ENCODE measurements at places on chromosomes 12 and 14. TPM values are rescaled to one million over a fixed set of nuclear protein-coding genes. Genes with fewer than 3 reads are reported as not detected.

- peaks cover 1% of the 10 kb centered on the region for H3K27me3 ChIP-seq
- peak; percentile 1 for DNase-seq
- no peak overlapping the region for H3K27ac ChIP-seq
- no peaks in the 10 kb centered on the region for H3K4me1 ChIP-seq
Measured at GRCh38 chr12:29710104-29710503, 73.6 kb downstream of the TMTC1 start.

DNA sequence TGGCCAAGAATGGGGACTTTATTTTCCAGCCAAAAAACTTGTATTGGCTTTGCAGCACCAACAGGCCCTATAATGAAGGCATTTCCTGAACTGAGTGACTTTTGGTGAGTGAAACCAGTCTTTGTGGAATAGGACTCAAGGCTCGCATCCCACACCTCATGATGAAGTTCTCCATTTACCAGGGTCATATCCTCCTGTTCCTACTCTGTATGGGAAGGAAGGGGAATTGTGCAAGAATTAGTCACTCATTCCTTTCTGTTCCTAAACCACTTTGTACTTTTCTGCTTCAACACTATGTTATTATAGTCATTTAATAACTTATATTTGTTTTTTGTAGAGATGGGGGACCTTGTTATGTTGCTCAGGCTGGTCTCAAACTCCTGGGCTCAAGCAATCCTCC is 2.3 kb upstream of the SPATS2 start:
- H3K27ac ChIP-seq, result no peak overlapping the region
- peaks cover 24% of the 10 kb centered on the region for H3K4me1 ChIP-seq
- no peak for DNase-seq
- H3K36me3 ChIP-seq, result no peaks in the 10 kb centered on the region

DNA sequence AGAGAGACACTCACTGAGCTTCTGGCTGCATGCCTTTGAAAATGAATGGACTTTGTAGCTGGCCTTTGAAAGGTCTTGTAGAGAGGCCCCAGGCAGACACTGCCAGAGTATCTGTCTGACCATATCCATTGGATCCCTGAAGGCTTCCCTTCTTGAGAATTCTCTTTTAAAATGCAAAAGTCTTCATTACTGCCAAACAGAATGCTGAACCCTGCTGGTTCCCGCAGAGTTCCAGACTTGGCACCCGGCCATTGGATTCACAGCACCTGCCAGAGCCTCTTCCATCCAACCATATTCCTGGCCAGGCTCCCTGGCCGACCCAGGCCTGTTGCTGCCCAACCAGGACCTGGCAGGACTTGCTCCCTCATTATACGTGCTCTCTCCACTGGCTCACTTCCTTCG is 182.5 kb downstream of the GXYLT1 start:
- no peak overlapping the region for H3K27ac ChIP-seq
- DNase-seq, result no peak
- H3K4me3 ChIP-seq, result no peak overlapping the region
- no peaks in the 10 kb centered on the region for H3K4me1 ChIP-seq

- H3K4me3 ChIP-seq, result peak overlapping the region; percentile 84
- no peak for DNase-seq
- peaks cover 2% of the 10 kb centered on the region for H3K27me3 ChIP-seq
- peaks cover 29% of the 10 kb centered on the region for H3K4me1 ChIP-seq
- peaks cover 12% of the 10 kb centered on the region for H3K36me3 ChIP-seq
- H3K27ac ChIP-seq, result peak overlapping the region; percentile 79
Measured at GRCh38 chr14:69153873-69154270, 953 bp upstream of the DCAF5 start.

- no peaks in the 10 kb centered on the region for H3K36me3 ChIP-seq
- no peaks in the 10 kb centered on the region for H3K4me1 ChIP-seq
- H3K27me3 ChIP-seq, result no peaks in the 10 kb centered on the region
- DNase-seq, result no peak
- no peak overlapping the region for H3K4me3 ChIP-seq
Measured at GRCh38 chr14:28966416-28967233, 200.0 kb downstream of the FOXG1 start.

DNA sequence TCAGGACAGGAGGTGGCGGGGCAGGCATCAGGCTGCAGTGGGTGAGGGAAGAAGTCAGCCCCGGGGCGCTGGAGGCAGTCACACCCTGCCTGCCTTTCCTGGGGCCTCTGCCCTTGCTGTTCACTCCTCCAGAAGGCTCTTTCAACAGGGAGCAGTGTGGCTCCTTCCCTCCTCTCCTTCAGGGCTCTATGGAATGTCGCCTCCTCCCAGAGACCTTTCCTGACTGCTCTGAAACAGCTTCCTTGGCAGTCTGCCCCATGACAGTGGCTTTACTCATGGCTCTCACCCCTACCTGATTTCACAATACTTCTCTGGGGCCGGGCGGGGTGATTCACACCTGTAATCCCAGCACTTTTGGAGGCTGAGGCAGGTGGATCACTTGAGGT is 7.1 kb downstream of the RHOF start:
- no peaks in the 10 kb centered on the region for H3K27me3 ChIP-seq
- peak; percentile 66 for DNase-seq

DNA sequence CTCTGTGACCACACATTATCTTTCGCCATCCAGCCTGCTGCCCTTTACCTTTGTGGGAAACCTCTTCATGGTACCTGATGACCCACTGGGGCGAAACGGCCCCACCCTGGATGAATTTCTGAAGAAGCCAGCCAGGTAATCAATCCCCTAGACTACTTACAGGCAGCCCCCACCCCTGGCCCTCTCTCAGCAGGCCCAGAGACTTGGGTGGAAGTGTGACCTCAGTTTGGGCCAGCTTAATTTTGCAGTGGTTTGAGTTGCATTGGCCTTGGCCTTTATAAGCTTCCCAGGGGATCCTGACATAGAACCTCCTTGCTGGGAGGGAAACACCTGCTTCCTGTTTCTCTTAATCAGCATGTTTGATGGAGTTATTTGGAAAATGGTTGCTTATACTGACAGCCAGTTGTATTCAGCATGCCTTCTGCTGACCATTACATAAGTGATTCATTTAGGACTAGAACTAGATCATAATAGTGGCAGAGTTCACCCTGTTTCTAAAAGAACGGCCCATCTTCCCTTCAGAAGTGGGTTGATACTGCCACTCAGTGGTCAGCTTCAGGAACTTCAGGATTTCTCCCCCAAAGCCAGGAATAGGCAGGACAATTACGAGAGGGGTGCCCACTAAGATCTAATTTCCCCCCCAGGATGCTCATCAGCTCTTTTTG is 6.1 kb downstream of the SDR39U1 start:
- H3K36me3 ChIP-seq, result peaks cover 57% of the 10 kb centered on the region
- peak overlapping the region; percentile 81 for H3K27ac ChIP-seq
- no peak overlapping the region for H3K4me3 ChIP-seq
- DNase-seq, result peak; percentile 56
- H3K4me1 ChIP-seq, result peaks cover 55% of the 10 kb centered on the region

- H3K36me3 ChIP-seq, result peaks cover 48% of the 10 kb centered on the region
- peaks cover 42% of the 10 kb centered on the region for H3K4me1 ChIP-seq
- no peaks in the 10 kb centered on the region for H3K27me3 ChIP-seq
- DNase-seq, result no peak
- H3K4me3 ChIP-seq, result no peak overlapping the region
Measured at GRCh38 chr14:92009604-92010003, 30.3 kb downstream of the TRIP11 start.

- no peak overlapping the region for H3K27ac ChIP-seq
- H3K36me3 ChIP-seq, result no peaks in the 10 kb centered on the region
- H3K27me3 ChIP-seq, result no peaks in the 10 kb centered on the region
- no peak overlapping the region for H3K4me3 ChIP-seq
Measured at GRCh38 chr12:88377973-88378372, 202.3 kb downstream of the KITLG start.

DNA sequence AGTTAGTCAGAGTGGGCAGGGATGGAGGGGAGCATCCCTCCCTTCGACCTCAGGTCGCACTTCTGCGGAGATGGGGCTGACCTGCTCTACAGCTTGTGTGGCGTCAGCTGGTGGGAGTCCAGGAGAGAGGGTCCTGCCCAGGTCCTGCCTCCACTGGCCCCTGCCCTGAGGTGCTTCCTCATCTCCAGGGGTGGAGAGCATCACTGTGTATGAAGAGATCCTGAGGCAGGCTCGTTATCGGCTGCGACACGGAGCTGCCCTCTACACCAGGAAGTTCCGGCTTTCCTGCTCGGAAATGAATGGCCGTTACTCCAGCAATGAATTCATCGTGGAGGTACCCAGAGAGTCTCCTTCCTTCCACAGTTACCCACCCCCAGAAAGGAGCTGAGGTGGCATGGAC is 20.2 kb downstream of the CLSTN3 start:
- no peaks in the 10 kb centered on the region for H3K27me3 ChIP-seq
- no peak for DNase-seq
- H3K27ac ChIP-seq, result no peak overlapping the region
- H3K4me1 ChIP-seq, result no peaks in the 10 kb centered on the region
- H3K4me3 ChIP-seq, result no peak overlapping the region

DNA sequence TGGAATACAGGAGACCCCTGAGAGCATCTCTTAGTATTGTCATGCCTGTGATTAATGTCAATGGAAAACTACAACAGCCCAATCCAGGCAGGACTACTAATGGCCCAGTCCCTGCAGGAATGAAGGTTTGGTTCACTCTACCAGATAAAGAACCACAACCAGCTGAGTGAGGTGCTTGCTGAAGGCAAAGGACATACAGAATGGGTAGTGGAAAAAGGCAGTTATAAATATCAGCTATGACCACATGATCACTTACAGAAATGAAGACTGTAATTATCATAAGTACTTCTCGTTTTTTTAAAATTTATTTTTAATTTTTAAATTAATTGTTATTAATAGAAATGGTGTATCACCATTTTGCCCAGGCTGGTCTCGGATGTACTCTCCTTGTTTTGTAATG is 17.2 kb upstream of the LPCAT3 start:
- peaks cover 9% of the 10 kb centered on the region for H3K4me1 ChIP-seq
- no peaks in the 10 kb centered on the region for H3K36me3 ChIP-seq
- no peak overlapping the region for H3K4me3 ChIP-seq
- H3K27ac ChIP-seq, result no peak overlapping the region

- no peak overlapping the region for H3K4me3 ChIP-seq
- no peak overlapping the region for H3K27ac ChIP-seq
- no peak for DNase-seq
- H3K36me3 ChIP-seq, result peaks cover 5% of the 10 kb centered on the region
Measured at GRCh38 chr12:125092872-125093680, 27.8 kb downstream of the AACS start.

DNA sequence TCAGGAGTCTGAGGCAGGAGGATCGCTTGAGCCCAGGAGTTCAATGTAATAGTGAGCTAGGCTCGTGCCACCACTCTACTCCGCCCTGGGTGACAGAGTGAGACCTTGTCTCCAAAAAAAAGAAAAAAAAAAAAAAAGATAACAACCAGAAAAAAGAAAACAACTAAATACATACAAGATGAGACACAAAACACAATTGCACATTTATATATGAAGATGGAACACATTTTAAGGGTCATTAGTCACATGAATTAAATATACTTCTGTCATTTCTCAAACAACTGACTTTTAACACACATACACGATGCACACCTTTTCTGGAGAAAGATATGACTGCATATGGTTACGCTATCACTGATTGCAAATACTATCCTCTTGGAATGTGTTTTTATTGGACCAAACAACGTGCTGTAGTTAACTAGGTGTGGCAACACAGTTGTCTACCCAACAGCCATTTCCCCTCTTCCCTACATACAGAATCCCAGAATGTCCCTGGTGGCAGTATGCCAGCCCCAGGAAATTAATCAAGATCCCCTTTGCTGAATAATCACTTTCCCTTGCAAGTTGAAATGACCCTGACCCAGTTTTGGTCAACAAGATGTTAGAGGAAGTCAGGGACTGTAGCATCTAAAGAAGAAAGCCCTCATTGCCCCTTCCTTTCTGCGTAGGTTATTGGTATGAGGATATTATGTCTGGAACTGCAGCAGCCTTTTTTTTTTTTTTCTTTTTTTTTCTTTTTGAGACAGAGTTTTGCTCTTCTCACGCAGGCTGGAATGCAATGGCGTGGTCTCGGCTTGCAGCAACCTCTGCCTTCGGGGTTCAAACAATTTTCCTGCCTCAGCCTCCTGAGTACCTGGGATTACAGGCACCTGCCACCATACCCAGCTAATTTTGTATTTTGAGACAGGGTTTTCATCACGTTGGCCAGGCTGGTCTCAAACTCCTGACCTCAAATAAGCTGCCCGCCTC is 5.6 kb upstream of the MYL6B start:
- H3K4me3 ChIP-seq, result no peak overlapping the region
- DNase-seq, result no peak
- H3K27ac ChIP-seq, result no peak overlapping the region
- H3K36me3 ChIP-seq, result peaks cover 35% of the 10 kb centered on the region

- H3K4me3 ChIP-seq, result no peak overlapping the region
- no peak overlapping the region for H3K27ac ChIP-seq
- DNase-seq, result no peak
Measured at GRCh38 chr14:81367563-81367962, 32.6 kb downstream of the STON2 start.

- no peak for DNase-seq
- H3K27me3 ChIP-seq, result peaks cover 11% of the 10 kb centered on the region
- H3K4me3 ChIP-seq, result peak overlapping the region; percentile 92
- H3K36me3 ChIP-seq, result no peaks in the 10 kb centered on the region
Measured at GRCh38 chr14:66507181-66507721, 696 bp upstream of the GPHN start.

DNA sequence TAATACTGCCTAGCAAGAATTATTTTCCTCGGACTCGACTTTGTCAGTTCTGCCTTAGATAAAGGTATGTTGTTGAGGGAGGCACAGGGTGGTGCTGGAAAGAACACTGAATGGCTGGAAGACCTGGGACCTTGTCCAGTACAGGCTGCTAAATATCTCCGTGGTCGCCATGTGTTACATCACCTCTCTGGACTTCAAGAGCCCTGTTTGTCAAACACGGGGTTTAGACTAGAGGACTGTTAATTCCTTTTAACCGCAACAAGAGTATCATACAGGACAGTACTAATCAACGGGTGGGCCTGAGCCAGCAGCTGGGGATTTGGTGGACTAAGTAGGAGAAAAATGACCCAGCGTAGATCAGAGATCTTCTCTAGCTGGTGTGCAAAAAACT is 476.3 kb downstream of the LRIG3 start:
- no peaks in the 10 kb centered on the region for H3K36me3 ChIP-seq
- H3K4me3 ChIP-seq, result no peak overlapping the region
- no peak overlapping the region for H3K27ac ChIP-seq
- H3K27me3 ChIP-seq, result peaks cover 2% of the 10 kb centered on the region
- no peak for DNase-seq

- no peaks in the 10 kb centered on the region for H3K27me3 ChIP-seq
- peaks cover 82% of the 10 kb centered on the region for H3K4me1 ChIP-seq
- no peak overlapping the region for H3K4me3 ChIP-seq
- no peak overlapping the region for H3K27ac ChIP-seq
- no peak for DNase-seq
Measured at GRCh38 chr14:69699748-69700303, 67.1 kb upstream of the SRSF5 start.

DNA sequence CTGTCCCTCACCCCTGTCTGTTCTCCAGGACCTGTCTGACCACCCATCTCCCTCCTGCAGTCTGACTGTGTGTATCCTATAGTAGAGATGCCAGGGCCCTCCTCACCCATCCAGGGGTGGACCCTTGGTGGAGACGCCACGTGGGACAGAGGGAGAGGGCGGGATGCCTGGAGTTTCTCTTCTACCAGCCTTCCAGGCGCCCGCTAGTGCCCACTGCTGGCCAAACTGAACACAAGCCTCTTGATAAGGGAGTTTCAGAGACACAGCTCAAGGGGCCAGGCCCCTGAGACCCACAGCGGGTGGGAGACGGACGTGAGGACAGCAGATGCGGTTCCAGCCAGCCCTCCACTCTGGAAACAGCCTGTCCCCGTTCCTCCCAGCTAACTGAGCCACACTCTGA is 147.3 kb downstream of the RBM19 start:
- H3K27ac ChIP-seq, result no peak overlapping the region
- peaks cover 40% of the 10 kb centered on the region for H3K36me3 ChIP-seq

The KERA gene
- total RNA-seq, result not detected

The TMEM121 gene
- total RNA-seq, result 12.0 TPM

The NOVA1 gene
- total RNA-seq, result not detected

The CMKLR1 gene
- total RNA-seq, result not detected

The B4GALNT1 gene
- 0.61 TPM for total RNA-seq

The AKAP5 gene
- 1.6 TPM for total RNA-seq

All from activated CD8-positive, alpha-beta T cell treated with anti-CD3 and anti-CD28 coated beads for 36 hours (primary cell).